Sciatic nerve (tissue), 2 donors: ENCODE measurements at places on chromosomes 3 and 15. TPM values are rescaled to one million over a fixed set of nuclear protein-coding genes. Genes with fewer than 3 reads are reported as not detected.

DNA sequence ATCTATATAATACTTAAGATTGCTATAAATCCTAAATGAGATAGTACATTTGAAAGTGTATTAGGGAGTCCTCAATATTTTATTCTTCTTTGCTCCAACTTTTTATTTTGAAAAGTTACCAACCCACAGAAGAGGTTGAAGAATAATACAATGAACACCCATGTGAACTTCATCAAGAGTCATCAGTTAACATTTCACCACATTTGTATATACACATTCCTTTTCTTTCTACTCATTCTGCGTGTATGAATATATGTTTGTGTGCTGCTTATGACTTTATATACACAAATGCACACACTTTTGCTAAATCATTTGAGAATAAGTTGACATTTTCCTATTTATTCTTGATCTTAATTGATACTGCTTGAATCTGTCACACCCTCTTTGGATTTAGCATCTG lies 193.3 kb upstream of the CGNL1 start:
- no peak for DNase-seq

- no peak for DNase-seq
These were observed 177.9 kb downstream of the MINAR1 start for GRCh38 chr15:79610021-79610420.

Gene MST1
- total RNA-seq: 20.6 TPM

Gene CAPN3
- total RNA-seq: 21.9 TPM
